ENCODE measurements at places on chromosomes 2 and 18.
A peak's percentile ranks its signal among the peaks of the same experiment; 100 is the strongest.

GRCh38 chr2:148704247-148704646 is 59.7 kb downstream of the EPC2 start:
- DNase-seq = no peak

DNA sequence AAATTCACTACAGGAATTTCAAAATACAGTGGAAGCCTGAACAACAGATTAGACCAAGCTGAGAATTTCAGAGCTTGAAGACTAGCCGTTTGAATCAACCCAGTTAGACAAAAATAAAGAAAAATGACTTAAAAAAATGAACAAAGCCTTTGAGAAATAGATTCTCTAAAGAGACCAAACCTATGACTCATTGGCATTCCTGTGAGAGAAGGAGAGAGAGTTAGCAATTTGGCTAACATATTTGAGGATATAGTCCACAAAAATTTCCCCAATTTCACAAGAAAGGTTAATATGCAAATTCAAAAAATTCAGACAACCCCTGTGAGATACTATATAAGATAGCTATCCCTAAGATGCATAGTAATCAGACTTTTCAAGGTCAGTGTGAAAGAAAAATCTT is 78.0 kb downstream of the MYO3B start:
- DNase-seq = no peak

DNA sequence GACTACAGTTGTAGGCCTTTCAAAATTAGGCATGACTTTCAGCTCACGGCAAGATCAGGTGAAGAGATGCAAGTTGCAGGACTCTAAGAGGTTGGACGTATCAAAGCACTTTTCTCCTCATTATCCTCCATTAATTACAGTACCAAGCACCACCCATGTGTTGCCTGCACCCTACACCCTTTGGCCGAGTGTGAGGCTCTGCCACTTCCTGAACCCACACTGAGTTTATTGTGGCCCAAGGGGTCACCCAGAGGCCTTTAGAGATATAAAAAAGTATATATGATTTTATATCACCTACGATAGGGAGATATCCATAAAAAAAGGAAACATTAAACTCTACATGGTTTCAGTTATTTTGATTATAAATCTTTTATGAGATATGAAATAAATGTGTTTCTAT is 2.8 kb downstream of the UGT1A8 start:
- no peak for DNase-seq

GRCh38 chr2:224723586-224724217 is 7.5 kb upstream of the CCDC195 start:
- DNase-seq = no peak

DNA sequence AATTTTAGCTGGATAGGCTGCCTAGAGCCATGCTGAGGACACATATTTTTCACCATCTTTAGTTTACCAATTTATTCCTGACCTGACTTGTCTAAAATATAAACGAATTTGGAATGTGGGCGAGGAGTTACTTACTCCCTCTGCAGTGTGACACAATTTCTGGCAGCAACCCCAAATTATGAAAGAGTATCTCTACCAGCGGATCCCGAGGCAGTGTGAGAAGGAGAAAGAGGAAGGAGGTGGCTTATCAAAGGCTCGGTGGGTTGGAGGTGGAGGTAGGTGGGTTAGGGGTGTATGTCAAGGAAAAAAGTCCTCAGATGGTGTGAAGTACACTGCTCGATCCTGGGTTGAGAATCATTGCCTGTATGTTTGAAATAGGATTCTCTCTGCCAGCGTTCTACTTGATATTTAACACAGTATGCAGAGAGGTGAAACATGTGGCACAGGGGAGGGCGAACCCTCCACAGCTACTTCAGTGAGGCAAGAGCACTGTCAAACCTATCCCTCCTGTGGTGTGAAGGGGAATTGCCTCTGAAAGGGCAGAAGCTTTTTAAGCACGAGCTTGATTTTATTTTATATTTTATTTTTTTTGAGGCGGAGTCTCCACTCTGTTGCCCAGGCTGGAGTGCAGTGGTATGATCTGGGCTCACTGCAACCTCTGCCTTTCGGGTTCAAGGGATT is 76.0 kb downstream of the RFTN2 start:
- DNase-seq = peak; percentile 89

DNA sequence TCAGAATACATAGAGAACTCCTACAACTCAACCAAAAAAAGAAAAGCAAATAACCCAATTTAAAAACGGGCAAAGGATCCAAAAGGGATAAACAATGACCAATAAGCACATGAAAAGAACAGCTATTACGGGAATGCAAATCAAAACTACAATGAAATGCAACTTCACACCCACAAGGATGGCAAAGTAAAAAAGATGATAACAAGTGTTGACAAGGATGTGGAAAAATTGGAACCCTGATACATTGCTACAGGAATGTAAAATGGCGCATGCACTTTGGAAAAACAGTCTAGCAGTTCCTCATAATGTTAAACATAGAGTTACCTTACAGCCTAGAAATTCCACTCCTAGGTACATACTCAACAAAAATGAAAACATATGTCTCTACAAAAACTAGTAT is 4.7 kb downstream of the EXOC6B start:
- DNase-seq = no peak

DNA sequence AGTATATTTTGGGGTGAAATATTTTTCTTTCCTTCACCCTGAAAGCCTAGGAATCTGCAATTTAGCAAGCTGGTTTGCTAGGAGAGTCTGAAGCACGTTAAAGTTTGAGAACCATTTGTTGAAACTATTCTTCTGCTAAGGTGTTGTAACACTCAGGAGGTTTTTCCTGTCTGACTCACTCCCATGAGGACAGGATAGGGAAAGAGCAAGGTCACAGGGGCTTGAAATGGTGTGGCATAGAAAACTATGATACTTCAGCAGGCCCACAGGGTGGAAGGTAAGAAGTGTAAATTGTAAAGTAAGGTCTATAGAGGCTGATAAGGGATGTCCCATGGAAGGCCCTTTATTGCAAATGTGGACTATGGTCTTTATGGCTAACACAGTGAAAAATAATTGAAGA is 177.7 kb upstream of the ZC3H15 start:
- DNase-seq = no peak

GRCh38 chr2:136107051-136108033 is 10.6 kb downstream of the CXCR4 start:
- no peak for DNase-seq

DNA sequence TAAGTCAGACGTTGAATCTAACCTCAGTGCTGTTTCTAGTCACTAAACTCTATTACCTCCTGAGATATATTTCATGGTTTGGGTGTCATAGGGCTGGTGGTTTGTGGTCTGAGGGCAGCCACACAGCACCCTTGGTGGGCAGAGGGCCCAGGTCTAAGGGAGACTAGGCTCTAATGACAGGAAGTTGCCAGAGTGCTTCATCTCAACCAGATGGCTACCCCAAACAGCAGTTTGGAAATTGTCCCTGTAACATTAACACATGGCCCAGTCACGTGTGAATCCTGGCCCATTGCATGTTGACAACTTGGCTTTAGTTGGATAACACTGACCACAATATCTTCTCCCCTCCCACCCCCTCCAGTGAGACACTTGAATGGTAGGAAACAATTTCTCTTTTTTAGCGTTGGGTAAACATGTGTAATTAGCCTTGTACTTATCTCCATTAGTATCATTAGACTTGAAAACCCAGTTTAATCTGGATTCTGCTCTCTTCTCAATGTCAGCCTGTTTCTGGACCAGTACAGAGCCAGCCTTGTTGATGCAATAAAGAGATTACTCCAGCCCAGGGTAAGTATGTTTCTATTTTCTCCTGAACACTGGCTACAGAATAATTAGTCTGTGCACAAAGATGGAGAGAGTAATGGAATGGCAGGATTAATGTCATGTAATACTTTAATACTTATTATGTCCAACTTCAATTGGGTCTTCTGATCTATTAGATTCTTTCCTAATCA is 187.8 kb upstream of the SIX3 start:
- peak; percentile 37 for DNase-seq

DNA sequence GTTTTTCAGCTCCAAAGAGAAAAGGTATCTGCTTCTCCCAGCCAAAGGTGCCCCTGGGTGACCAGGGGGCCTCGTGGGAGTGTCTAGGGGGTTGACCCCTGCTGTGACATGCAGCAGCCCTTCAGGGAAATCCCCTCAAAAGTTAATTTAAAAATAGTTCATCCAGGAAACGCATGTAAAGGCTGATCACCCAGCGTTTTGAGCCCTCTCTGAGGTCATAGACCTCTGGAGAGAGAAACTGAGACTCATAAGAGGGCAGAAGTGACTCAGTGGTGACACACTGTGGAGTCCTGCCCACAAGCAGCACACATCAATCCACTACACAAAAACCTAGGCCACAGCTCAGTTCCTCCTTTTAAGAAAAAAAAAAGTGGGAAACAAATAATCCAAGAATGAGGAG is 11.9 kb downstream of the GAL3ST2 start:
- DNase-seq = no peak

DNA sequence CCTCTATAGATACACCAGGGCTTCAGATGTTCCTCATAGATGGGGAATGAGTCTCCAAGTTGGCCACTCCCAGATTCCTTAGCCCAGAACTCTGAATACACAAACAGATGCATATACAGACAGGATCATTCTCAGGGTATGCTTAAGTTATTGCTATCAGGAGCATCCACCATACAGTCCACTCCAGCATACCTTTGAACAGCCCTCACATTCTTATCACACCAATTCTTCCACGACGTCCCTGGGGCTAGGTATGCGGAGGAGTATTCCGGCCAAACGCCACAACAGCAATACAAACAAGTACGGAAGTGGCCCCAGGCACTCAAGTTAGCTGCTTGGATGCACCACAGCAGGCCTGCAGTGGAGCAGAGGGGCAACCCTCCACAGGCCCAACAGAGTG is 312.5 kb upstream of the CHAC2 start:
- DNase-seq = no peak

DNA sequence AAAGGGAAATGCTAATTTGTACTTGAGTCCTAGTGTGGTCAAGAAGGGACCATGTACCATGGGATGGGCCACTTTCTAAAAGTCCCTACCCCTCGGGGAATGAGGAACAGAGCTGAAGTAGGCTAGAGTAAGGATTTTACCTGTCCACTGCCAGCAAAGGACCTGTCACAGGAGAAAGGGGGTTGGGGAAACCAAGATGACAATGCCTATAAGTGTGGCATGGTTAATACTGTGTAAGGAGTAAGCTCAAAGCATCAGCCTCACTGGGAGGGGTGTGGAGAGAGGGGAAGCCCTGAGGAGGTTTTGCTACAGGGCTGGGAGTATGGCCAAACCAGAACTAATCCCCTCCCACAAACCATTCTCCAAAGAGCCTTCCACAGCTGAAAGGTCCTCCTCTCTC is 15.8 kb downstream of the GKN2 start:
- no peak for DNase-seq

- DNase-seq = no peak
Measured at GRCh38 chr18:45221363-45221762, 393.9 kb upstream of the SLC14A2 start.

- no peak for DNase-seq
Measured at GRCh38 chr2:148861367-148861766, 13.7 kb upstream of the KIF5C start.

- no peak for DNase-seq
Measured at GRCh38 chr2:176817061-176817565, 395.5 kb upstream of the HNRNPA3 start.
